ENCODE measurements at places on chromosomes 5 and 9. TPM values are rescaled to one million over a fixed set of nuclear protein-coding genes. Genes with fewer than 3 reads are reported as not detected.

GRCh38 chr9:112572416-112572815, 85.8 kb downstream of the KIAA1958 start:
- H3K27ac ChIP-seq: no peak overlapping the region

DNA sequence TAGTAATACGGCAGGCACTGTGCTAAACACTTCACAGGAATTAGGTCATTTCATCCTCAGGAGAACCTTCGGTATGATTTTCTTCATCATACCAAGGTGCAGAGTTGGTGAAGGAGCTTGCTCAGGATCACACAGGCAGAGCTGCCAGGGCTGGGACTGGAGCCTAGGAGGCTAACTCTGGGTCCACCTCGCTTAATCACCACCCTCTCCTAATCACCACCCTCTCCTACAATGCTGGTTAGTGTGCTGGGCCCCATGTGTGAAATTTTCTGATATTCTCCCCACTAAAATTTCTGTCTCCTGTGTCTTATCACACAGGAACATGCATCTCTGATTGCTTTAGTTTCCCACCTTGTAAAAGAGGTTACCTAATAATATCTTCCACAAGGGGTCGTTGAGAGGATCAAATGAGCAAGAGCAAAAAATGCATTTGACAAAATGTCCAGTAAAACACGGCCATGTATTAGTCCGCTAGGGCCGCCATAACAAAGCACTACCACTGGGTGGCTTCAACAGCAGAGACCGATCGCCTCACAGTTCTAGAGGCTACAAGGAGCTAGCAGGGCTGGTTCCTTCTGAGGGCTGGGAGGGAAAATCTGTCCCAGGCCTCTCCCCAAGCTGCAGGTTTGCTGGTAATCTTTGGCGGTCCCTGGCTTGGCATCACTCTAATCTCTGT, 128.2 kb upstream of the NFIB start:
- no peak overlapping the region for H3K27ac ChIP-seq
- H3K27me3 ChIP-seq: no peaks in the 10 kb centered on the region
- no peaks in the 10 kb centered on the region for H3K36me3 ChIP-seq
- no peaks in the 10 kb centered on the region for H3K4me1 ChIP-seq
- no peak overlapping the region for H3K4me3 ChIP-seq

- H3K4me3 ChIP-seq: no peak overlapping the region
- H3K27me3 ChIP-seq: no peaks in the 10 kb centered on the region
- H3K36me3 ChIP-seq: peaks cover 3% of the 10 kb centered on the region
- H3K27ac ChIP-seq: no peak overlapping the region
Observed at GRCh38 chr5:100550531-100551051, 15.4 kb downstream of the FAM174A start.

GRCh38 chr5:139710319-139711066, 62.3 kb downstream of the CXXC5 start:
- H3K27me3 ChIP-seq: peaks cover 12% of the 10 kb centered on the region
- H3K4me1 ChIP-seq: peaks cover 9% of the 10 kb centered on the region
- H3K36me3 ChIP-seq: no peaks in the 10 kb centered on the region
- H3K27ac ChIP-seq: no peak overlapping the region

DNA sequence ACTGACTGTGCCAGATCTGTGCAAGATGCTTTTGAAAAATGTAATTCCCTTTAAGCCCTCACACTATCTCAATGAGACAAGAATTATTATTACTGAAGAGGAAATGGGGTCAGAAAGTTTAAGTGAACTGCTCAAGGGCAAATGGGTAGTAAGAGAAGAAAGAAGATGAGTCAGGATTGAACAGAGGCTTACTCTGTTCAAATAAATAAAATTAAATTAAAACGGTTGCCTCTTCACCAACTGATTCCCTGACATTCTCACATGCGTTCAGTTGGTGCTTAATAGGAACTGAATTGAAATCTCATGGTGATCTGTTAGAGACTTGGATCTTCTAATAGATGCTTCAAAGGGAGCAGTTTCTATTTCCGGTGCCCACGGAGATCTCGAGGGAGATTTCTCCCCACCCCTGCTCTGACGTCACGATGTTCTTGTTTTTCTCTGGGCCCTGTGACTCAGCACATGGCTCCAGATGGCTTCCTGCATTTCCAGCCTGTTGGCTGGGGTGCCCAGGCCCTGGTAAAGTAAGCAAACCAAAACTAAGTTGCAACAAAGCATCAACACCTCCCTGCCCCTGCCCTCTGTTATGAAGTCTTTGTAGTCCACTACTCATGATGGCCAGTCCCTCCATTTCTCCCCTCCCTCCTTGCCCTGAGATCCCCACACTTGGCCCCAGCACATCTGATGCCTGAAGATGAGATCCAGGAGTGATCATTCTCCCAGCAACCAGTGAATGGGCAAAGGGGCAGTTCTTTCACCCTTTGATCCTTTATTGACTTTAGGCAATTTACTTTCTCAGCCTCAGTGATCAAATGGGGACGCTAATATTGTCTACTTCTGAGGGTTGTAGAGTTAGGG, 106.1 kb upstream of the CPEB4 start:
- no peaks in the 10 kb centered on the region for H3K27me3 ChIP-seq
- peak; percentile 29 for DNase-seq
- H3K4me1 ChIP-seq: peaks cover 16% of the 10 kb centered on the region

DNA sequence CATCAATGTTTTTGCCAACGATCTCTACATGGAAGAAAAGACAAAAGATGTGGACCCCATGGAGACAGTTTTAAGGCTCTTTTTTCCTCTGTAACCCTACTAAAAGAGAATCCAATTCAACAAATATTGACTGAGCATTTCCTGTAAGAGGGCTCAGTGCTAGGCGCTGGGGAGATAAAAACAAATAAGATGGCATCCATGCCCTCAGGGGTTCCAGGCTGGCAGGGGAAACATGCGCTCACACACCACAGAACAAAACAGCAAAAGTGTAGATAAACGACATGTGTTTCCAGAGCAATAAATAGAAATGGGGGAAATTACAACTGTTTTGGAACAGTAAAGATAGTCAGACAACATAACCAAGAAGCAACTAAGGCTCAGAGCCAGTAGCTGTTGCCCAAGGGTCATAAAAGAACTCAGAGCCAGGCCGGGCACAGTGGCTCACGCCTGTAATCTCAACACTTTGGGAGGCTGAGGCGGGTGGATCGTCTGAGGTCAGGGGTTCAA, 25.2 kb downstream of the ZNF608 start:
- H3K27ac ChIP-seq: no peak overlapping the region
- no peaks in the 10 kb centered on the region for H3K36me3 ChIP-seq
- DNase-seq: no peak
- H3K27me3 ChIP-seq: peaks cover 5% of the 10 kb centered on the region

DNA sequence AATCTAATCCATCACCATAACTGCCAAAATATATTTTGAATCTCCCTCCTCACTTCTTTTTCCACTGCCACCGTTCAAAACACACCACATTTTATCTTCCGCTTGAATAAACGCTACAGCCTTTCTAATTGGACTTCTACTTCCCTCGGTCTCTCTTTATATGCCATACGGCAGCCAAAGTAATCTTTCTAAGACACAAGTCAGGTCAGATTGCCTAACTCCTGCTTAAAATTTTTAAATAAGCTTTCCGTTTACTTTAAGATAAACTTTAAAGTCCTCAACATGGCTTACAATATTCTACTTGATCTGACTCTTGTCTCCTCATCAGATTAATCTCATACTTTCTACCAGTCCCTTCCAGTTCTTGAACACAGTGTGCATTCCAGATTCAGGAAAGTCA, 9.7 kb downstream of the AFF4 start:
- no peak for DNase-seq
- H3K4me1 ChIP-seq: peaks cover 13% of the 10 kb centered on the region
- no peak overlapping the region for H3K4me3 ChIP-seq
- no peak overlapping the region for H3K27ac ChIP-seq
- no peaks in the 10 kb centered on the region for H3K27me3 ChIP-seq

GRCh38 chr5:172085738-172086137, 79.3 kb upstream of the FBXW11 start:
- H3K27me3 ChIP-seq: no peaks in the 10 kb centered on the region
- peak overlapping the region; percentile 11 for H3K27ac ChIP-seq
- H3K4me1 ChIP-seq: peaks cover 5% of the 10 kb centered on the region
- H3K4me3 ChIP-seq: no peak overlapping the region

DNA sequence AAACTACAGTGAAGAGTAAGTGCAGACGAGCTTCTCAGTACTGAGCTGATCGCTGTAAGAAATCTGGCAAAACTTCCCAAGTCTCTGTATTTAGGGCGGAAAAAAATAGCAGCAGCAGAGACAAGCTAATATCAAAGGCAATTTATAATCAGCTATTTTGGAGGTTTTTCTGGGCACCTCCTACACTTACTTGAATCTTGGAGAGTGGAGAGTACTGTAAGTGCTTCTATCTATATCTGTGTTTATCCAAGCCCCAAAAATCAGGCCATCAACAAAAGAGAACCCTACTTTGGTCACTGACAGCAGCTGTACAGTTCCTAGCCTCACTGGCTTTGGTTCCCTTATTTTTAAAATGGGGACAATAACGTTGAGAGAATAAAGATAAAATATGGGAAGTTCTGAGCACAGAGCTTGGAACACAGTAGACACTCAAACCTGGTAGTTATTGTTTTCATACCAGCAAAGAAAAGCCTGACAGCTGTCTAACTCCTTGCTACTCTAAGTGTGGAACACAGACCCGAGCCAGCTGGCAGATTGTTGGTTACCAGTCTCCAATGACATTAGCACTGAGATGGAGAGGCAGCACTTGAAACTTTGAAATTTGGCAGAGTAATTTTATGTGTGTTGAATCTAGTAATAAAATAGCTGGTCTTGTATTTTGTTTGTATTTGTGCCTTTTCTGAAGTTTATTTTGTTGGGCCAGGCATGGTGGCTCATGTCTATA, 96.0 kb upstream of the SLC28A3 start:
- no peaks in the 10 kb centered on the region for H3K36me3 ChIP-seq
- no peaks in the 10 kb centered on the region for H3K4me1 ChIP-seq
- H3K4me3 ChIP-seq: no peak overlapping the region
- no peak overlapping the region for H3K27ac ChIP-seq
- DNase-seq: no peak
- peaks cover 5% of the 10 kb centered on the region for H3K27me3 ChIP-seq

- no peaks in the 10 kb centered on the region for H3K27me3 ChIP-seq
- H3K4me3 ChIP-seq: no peak overlapping the region
- H3K27ac ChIP-seq: no peak overlapping the region
Observed at GRCh38 chr9:4678679-4679267, 596 bp upstream of the CDC37L1 start.

- H3K36me3 ChIP-seq: no peaks in the 10 kb centered on the region
- no peaks in the 10 kb centered on the region for H3K27me3 ChIP-seq
- no peak overlapping the region for H3K27ac ChIP-seq
Observed at GRCh38 chr5:67310169-67310568, 113.6 kb upstream of the CD180 start.

GRCh38 chr9:128635266-128636023, 21.2 kb downstream of the DYNC2I2 start:
- H3K4me1 ChIP-seq: no peaks in the 10 kb centered on the region
- no peak overlapping the region for H3K4me3 ChIP-seq
- peaks cover 8% of the 10 kb centered on the region for H3K36me3 ChIP-seq
- no peak overlapping the region for H3K27ac ChIP-seq

DNA sequence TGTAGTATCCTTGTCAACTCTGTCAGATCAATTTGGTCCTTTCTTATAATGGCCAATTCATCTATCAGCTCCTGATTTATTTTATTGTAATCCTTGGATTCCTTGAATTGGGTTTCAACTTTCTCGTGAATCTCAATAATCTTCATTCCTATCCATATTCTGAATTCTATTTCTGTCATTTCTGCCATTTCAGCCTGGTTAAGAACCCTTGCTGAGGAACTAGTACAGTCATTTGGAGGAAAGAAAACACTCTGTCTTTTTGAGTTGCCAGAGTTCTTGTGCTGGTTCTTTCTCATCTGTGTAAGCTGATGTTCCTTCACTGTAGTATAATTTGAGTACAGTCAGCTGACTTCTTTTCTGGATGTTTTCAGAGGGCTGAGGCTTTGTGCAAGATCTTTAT, 84.5 kb downstream of the CETN3 start:
- H3K4me3 ChIP-seq: no peak overlapping the region
- H3K27ac ChIP-seq: no peak overlapping the region
- H3K36me3 ChIP-seq: no peaks in the 10 kb centered on the region
- peaks cover 8% of the 10 kb centered on the region for H3K27me3 ChIP-seq

DNA sequence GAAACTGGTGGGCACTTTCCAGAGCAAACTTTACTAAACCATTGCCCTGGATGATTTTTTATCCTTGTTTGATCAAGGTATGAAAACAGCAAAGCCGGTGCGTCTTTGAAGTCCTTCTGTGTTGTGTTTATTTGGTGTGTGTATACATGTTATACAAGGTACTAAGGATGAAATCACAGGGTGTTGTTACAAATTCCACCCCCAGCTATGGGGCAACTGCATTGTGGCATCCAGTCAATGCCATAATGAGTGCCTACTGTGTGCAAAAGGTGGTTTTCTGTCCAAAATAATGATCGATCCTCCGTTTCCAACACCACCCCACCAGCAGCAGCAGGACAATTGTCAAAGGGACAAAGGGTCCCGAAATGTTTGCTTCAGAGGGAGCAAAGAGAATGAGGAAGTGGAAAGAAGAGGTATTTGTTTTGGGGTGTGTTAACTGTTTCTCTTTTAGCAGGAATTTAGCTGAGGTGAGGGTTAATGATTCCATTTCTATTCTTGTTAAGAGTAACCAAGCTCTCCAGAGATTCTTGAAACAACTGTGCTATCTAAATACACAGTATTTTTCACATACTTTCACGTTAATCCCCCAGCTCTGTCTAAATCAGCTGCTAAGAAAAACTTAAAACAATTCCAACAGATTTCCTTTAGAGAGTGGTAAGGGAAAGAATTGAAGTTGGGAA, 568.7 kb upstream of the KLF4 start:
- DNase-seq: no peak
- no peak overlapping the region for H3K27ac ChIP-seq
- no peaks in the 10 kb centered on the region for H3K36me3 ChIP-seq
- no peaks in the 10 kb centered on the region for H3K4me1 ChIP-seq
- no peaks in the 10 kb centered on the region for H3K27me3 ChIP-seq
- no peak overlapping the region for H3K4me3 ChIP-seq

DNA sequence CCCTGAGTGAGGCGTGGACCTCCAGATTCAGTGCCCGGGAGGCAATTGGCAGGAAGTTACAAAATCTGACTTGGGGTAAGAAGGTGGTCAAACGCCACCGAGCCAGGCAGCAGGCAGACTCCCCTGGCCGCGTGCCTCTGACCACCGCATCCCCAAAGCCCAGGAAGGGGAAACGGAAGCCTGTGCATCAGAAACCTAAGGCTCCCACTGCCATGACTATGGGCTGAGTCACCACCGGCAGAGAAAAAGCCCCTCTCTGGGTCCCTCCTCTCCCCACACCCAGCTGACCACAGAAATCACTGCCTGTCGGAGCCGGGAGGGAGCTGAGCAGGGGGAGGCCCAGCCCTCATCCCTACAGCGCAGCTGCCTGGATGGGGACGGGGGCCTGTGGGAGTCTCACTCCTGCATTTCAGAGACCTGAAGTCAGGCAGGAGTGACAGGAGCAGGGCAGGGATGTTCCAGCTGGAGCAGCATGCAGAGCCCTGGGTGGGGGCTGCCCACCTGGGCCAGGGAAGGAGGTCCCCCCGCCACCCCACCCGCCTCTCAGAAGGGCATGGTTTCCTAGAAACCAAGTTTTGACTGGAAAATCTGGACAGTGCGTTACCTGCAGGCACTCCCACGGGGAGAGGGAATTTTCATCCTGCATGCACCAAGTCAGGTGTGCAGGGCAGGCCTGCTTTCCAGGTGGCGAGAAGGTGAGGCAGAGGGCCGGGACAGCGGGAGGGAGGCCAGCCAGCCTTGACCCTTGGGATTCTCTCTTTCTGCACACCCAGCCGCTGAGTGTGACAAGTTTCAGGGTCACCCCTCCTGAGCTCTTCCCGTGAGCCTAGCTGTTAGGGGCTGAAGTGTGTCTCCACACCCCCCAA, 68.2 kb downstream of the LRSAM1 start:
- H3K4me3 ChIP-seq: peak overlapping the region; percentile 2

The LIFR gene
- not detected for total RNA-seq

The PPP3R2 gene
- total RNA-seq: not detected

The DCTN3 gene
- total RNA-seq: 121 TPM

The FOXD4 gene
- total RNA-seq: 0.17 TPM

The FBP2 gene
- total RNA-seq: not detected

The AQP7 gene
- not detected for total RNA-seq

The STX17 gene
- 46.0 TPM for total RNA-seq

The CCL27 gene
- total RNA-seq: not detected

Data from activated naive CD8-positive, alpha-beta T cell treated with anti-CD3 and anti-CD28 coated beads, Interleukin-2, amount 10 ng/mL, durations not matched to agents 7 days and 5 days (primary cell).